ENCODE measurements at places on chromosomes 4 and X. TPM values are rescaled to one million over a fixed set of nuclear protein-coding genes. Genes with fewer than 3 reads are reported as not detected.

Gene KCNIP4
- total RNA-seq, result not detected

Gene GAGE12F
- not detected for total RNA-seq

Gene GNL3L
- 30.1 TPM for total RNA-seq

Gene LIMCH1
- 18.9 TPM for total RNA-seq

Gene MBNL3
- 25.0 TPM for total RNA-seq

Gene TMEM271
- total RNA-seq, result 1.2 TPM

Gene FGA
- not detected for total RNA-seq

Measured in lower leg skin (tissue), 4 donors.